Myocyte (in vitro differentiated cells): ENCODE measurements at places on chromosomes 7 and 10. TPM values are rescaled to one million over a fixed set of nuclear protein-coding genes. Genes with fewer than 3 reads are reported as not detected.

Gene SPDYE9
- total RNA-seq: 0.08 and 0.26 TPM in 2 replicates

Gene CDH23
- 0.16 and 0.40 TPM in 2 replicates for total RNA-seq

Gene SPDYE5
- not detected in 2 replicates for total RNA-seq

Gene TRIM50
- not detected in 2 replicates for total RNA-seq

Gene CCNJ
- 6.3 and 8.2 TPM in 2 replicates for total RNA-seq

Gene ERVW-1
- not detected in 2 replicates for total RNA-seq

Gene RAPGEF5
- total RNA-seq: 0.24 and 0.94 TPM in 2 replicates

Gene OR6B1
- total RNA-seq: 0.03 TPM in 1 of 2 replicates, not detected in the other

Gene MRC1
- 0.05 TPM in 2 replicates for total RNA-seq

Gene CFAP69
- 2.0 and 2.5 TPM in 2 replicates for total RNA-seq

Gene MEOX2
- total RNA-seq: 2.1 and 2.3 TPM in 2 replicates

Gene ACSM6
- total RNA-seq: not detected in 2 replicates

Gene ABCB1
- not detected in 2 replicates for total RNA-seq

Gene MNX1
- total RNA-seq: 0.11 and 0.36 TPM in 2 replicates

- no peak for DNase-seq
These were observed 428.4 kb downstream of the GFRA1 start for GRCh38 chr10:115844591-115844990.

DNA sequence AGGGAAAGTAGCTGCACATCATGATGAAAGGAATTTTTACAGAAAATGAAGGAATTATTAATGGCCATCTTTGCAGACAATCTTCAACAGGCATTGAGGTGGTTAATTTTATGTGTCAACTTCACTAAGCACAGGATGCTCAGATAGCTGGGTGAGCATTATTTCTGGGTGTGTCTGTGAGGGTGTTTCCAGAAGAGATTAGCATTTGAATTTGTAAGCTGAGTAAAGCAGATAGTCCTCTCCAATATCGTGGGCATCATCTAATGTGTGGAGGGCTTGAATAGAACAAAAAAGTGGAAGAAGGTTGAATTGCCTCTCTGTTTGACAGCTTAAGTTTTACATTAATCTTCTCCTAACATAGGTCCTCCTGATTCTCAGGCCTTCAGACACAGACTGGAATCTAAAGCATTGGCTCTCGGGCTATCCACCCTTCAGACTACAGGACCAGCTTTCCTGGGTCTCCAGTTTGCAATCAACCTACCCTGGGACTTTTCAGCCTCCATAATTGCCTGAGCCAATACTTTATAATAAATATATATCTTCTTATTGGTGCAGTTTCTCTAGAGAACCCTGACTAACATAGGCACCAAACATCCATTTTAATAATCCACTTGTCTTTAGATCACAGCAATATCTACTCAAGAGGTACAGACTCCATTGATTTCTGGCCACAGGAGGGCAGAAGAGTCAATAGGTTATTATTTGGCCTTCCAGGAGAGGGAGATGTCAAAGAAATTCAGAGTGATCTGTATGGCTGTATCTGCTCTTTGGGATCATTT is 10.5 kb upstream of the CRPPA start:
- peak; percentile 70 for DNase-seq

- no peak for DNase-seq
These were observed 174.1 kb downstream of the RPS24 start for GRCh38 chr10:78207776-78208175.

DNA sequence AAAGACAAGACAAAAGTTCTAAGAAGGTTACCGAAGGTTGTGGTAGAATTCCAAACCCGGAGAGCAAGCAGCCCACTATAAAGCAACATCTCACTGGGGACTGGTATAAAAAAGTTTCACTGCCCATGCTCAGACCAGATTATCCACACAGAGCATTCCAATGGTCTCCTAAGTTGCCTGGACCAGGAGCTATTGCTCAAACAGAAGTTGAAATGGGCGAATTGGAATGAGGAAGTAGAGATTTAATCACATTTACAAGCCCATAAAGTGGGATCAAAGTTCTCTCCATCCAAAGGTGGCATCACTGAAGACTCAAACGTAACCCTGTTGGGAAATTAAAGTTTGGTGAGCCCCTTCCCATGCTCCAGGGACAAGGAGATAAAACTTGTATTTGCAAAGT is 19.8 kb downstream of the OR2F1 start:
- DNase-seq: no peak

DNA sequence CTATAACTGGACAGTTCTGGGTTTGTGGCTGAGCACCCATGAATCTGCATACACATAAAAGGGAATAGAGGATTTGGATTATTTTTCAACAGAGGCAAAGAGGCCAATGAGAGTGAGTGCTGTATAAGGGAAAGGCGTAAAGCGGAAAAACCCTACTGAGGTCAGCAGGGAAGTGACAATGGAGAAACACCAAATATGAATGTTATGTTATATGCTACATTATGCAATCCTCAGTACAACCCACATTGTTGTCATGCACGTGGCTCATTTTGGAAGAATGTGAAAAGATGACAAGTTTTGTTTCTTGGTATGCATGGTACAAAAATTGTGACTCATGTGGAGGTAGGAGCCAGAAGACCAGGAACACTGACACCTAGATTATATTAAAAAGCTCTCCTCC is 113.6 kb upstream of the AMPH start:
- DNase-seq: no peak

- DNase-seq: no peak
These were observed 5.8 kb upstream of the C1QL3 start for GRCh38 chr10:16527452-16527851.

GRCh38 chr10:132055616-132056015 is 10.1 kb upstream of the JAKMIP3 start:
- DNase-seq: no peak

DNA sequence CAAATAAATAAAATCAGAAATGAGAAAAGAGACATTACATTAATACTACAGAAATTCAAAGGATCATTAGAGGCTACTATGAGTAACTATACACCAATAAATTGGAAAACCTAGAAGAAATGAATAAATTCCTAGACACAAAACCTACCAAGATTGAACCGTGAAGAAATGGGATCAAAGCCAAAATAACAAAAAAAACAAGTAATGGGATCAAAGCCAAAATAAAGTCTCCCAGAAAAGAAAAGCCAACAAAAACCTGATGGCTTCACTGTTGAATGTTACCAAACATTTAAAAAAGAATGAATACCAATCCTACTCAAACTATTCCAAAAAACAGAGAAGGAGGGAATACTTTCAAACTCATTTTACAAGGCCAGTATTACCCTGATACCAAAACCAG is 20.0 kb downstream of the GSDME start:
- DNase-seq: no peak

DNA sequence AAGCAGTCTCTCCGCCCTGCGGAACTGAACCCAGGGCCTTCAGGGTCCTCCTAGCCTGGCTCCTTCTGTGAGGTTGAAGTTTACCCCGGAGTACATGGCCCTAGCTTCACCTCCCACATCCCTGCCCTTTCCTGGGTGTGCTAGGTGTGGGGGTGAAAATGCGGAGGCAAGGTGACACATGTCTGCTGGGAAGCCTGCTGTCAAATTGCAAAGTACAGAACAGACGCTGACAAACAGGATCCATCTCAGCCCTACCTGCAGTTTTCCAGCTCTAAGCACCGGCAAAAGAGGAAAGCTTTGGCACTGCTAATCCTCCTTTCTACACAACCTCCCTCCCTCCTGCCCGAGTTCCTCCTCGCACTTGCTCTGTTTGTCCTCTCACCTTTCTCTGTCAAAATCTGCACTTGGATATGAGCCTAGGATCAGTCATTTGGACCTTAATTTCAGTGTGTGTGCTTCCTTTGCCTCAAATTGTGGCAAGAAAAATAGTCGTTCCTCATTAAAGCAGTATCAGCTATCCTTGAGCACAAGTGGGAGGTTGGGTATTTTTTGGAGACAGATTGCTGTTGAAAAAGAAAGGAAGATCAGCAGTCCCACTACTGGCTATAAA is 14.4 kb upstream of the GPR15LG start:
- no peak for DNase-seq

- no peak for DNase-seq
These were observed 237.5 kb upstream of the PPP2R2D start for GRCh38 chr10:131663351-131663750.

DNA sequence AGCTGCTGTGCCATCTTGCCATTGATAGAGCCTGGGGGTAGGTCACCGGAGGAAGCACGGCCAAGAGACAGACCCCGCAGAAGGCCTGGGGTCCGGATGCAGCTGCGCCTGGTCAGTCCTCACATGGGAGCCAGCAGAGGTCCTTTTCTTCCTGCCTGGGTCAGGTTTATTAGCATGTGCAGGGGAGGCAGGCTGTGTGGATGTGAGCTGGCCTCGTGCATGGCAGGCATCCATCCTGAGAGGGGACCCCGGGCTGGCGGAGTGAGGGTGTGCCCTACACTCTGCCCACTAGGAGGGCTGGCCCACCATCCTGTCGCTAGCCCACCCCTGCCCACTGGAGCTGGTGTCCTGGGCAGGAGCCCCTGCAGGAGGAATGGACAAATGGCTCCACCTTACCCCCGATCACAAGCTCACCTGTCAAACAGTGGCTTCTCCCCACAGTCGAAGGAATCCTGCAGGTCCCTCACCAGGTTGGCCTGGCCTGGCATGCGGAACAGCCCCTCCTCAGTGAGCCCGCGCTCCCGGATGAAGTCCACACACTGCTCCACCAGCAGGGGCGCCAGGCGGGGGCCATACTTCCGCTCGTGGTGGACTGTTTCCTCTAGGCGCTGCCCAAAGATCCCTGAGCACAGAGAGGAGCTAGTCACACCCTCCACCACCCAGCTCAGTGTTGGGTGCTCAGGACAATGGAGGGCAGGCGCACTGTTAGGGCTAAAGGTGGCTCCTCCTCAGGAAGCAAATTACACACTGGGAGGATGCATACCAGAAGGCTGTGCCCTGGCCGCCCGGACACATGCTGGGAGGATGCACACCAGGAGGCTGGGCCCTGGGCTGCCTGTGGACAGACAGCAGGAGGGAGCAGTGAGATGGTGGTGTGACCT is 145.4 kb downstream of the ARHGAP22 start:
- DNase-seq: no peak

DNA sequence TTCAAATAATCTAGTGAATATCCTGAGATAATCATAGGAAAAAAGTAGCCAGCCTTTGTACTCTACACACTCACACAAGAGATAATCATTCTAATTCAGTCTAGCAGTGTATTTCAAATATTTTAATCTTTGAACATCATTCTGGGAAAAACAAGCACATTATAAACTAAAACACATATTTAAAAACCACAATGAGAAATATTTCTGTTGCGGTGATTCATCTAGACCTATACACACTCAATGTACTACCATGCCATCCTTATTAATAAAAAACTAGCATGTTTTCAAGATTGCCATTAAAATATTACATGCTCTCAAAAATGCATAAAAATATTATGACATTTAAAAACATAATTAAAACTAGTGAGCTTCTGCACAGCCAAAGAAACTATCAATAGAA is 11.8 kb downstream of the COG5 start:
- DNase-seq: no peak

GRCh38 chr7:25313526-25313925 is 85.2 kb upstream of the NPVF start:
- DNase-seq: no peak

DNA sequence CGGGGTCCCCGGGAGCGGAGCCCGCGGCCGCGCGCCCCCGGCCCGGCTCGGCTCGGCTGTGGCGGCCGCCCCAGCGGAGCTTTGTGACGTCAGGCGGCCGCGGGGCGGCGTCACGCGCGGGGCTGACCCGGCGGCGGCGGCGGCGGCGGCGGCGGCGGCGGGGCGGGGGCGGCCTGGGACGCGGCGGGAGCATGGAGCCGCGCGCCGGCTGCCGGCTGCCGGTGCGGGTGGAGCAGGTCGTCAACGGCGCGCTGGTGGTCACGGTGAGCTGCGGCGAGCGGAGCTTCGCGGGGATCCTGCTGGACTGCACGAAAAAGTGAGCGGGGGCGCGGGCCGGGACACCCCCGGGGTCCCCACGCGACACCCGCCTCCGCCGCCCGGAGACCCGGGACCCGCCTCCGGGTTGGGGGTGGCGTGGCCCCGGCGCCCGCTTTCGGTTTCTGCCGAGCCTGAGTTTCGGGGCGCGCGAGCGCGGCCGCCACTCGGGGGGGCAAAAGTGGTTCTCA is at the start of gene PWWP2B:
TSS of gene PWWP2B (plus strand) at position 165 of the 506 bp plus-strand sequence. CDS start at position 192, 27 bp downstream.
- no peak for DNase-seq

DNA sequence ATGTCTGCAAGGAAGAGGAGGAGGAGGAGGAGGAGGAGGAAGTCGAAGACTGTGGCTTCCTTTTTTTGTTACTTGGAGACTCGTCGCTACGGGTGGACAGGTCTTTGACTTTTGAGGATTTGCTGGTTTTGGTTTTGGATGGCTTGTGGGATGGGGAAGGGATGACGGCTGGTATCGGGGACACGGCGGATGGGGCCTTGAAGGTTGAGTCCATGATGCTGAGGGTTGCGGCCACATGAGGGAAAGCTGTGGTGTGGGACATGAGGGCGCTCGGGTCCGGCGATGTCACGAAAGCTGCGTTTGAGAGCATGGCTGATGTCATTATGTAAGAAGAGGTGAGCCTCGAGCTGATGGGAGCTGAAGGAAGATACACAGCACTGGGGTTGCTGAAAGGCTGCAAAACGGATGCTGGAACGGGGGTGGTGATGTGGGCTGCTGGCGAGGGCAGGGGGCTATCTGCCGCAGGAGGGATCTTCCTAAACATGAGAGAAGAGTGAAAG is 33.1 kb upstream of the EFCAB10 start:
- DNase-seq: no peak

GRCh38 chr7:46776790-46777189 is 805.1 kb downstream of the TNS3 start:
- DNase-seq: peak; percentile 56

- no peak for DNase-seq
These were observed 24.7 kb downstream of the CREB3L2 start for GRCh38 chr7:137977173-137977572.

DNA sequence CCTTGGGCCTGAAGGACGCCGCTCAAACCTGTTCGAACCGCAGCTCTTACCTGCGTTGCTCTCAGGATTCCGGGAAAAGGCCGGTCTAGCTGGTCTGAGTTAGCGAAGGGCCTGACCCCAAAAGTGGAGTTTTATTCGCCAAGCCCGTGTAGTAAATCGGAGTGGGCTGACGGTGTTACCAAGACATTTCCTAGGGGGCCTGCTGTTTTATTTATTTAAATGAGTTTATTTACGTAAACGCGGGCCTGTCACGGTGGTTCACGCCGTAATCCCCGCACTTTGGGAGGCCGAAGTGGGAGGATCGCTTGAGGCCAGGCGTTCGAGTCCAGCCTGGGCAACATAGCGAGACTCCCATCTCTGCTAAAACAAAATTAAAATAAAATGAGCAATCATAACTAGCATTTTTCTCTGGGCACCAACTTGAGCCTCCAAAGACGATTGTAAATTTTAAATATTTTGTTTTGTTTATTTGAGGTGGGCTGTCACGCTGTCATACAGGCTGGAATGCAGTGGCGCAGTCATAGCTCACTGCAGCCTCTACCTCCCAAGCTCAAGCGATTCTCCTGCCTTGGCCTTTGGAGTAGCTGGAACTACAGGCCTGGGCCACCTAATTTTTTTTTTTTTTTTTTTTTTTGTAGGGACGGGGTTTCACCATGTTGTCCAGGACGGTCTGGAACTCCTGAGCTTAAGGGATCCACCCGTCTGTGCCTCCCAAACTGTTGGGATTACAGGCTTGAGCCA is 903 bp downstream of the ZNF655 start:
- no peak for DNase-seq

DNA sequence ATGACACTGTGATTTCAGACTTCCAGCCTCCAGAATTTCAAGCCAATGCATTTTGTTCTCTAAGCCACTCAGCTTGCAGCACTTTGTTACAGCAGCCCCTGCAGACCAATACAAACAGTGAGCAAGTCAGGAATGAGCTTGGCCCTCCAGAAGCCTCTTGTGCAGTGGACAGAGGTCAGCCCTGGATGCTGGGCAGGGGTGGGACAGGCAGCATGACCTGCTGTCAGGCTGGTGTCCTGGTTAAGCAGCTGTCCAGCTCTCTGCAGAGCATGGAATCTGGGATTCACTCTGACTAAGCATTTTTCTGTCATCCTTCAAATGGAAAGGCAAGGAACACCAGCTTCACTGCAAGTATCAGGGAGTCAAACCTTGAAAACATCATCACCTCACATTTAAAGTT is 85.5 kb upstream of the GDF10 start:
- DNase-seq: no peak
